ENCODE measurements at places on chromosomes 16 and 17.

DNA sequence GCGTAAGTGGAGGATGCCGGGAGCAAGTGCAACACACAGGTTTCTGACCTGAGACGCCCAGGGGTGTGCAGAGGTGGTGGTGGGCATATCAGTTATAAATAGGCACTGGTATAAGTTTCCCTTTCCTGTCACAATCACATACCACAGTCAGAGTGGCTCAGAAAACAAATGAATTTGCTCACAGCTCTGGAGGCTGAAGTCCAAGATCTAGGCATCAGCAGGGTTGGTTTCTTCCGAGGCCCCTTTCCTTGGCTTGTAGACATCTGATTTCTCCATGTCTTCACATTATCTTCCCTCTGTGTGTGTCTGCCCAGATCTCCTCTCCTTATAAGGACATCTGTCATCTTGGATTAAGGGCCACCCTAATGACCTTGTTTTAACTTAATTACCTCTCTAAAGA is 250.5 kb upstream of the TNRC6C start:
- no peak for DNase-seq
- H3K27me3 ChIP-seq = peaks cover 7% of the 10 kb centered on the region
- H3K4me1 ChIP-seq = no peaks in the 10 kb centered on the region
- no peak overlapping the region for H3K4me3 ChIP-seq

DNA sequence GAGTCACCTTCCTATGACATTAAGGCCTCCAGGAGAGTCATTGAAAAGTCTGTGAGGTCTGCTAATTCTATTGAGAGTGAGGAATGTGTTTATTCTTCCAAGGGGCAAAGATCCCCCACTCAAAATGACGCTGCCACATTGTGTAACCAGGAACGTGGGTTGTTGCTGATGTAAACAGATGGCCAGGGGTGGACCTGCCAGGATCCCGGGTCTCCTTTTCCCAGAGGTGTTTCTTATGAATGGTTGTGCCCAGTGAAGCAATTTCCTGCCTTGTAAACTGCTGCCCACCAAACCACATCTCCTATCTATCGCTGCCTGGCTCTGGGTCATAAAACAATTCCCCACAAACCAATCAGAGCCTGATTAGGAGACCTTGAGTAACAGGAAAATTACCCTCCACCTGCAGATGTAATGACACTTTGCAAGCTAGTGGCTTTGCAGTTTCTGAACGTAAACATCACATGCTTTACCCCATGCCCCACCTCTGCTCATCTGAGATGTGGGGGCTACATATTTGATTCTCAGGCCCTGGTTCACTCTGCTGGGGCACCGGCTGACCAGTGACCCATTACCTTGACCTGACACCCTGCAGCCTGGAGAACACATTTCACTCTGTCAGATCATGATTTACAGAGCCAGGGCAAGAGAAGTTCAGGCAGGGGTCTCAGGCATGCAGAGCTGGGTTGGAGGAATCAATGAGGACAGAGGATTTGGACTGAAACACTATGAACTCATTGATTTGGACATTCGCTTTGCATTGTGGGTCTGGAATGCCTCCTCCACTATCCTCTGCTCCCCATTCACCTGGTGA is 33.1 kb upstream of the DDX52 start:
- no peak overlapping the region for H3K4me3 ChIP-seq
- H3K27ac ChIP-seq = no peak overlapping the region
- no peak for DNase-seq
- H3K36me3 ChIP-seq = no peaks in the 10 kb centered on the region
- no peaks in the 10 kb centered on the region for H3K4me1 ChIP-seq
- no peaks in the 10 kb centered on the region for H3K27me3 ChIP-seq

DNA sequence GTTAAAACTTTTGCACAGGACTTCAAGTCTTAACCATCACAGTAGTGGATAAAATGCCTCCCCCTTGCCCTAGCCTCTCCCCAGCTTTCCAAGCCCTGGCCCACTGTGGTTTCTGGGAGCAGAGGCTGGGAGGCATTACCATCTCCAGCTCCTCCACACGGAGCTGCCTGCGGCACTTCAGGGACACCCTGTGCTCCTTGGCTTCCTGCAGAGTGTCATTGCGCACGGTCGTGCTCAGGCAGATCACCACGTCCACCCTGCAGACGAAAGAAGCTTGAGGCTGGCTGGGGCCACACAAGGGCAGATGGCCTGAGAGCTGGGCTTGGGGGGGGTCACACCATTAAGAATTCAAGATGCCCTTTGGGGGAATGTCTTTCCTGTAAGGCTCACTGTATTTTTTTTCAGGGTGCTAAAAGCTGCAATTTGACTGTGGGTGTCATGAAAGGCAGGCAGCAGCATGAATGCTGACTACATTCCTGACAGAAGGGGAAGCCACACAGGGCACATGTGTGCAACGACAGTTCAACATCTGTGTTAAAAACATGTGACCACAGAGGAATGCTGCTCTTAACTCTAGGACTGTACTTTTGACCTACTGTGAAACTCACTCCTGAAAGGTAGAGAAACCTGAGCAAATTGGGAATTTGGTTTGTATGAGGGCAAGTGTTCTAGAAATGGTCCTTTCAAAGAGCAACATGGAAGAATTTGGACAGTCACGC is 47.7 kb upstream of the CLEC18B start:
- DNase-seq = no peak
- no peak overlapping the region for H3K27ac ChIP-seq
- H3K4me3 ChIP-seq = no peak overlapping the region
- H3K27me3 ChIP-seq = no peaks in the 10 kb centered on the region

- no peak overlapping the region for H3K27ac ChIP-seq
- H3K27me3 ChIP-seq = no peaks in the 10 kb centered on the region
- H3K4me3 ChIP-seq = no peak overlapping the region
- peaks cover 3% of the 10 kb centered on the region for H3K4me1 ChIP-seq
- no peak for DNase-seq
These were observed 98.0 kb downstream of the CDK5R1 start for GRCh38 chr17:32584792-32585191.

- peak; percentile 59 for DNase-seq
- no peak overlapping the region for H3K27ac ChIP-seq
- no peaks in the 10 kb centered on the region for H3K27me3 ChIP-seq
- H3K4me3 ChIP-seq = no peak overlapping the region
These were observed 93.3 kb downstream of the MYO1D start for GRCh38 chr17:32783602-32784001.

DNA sequence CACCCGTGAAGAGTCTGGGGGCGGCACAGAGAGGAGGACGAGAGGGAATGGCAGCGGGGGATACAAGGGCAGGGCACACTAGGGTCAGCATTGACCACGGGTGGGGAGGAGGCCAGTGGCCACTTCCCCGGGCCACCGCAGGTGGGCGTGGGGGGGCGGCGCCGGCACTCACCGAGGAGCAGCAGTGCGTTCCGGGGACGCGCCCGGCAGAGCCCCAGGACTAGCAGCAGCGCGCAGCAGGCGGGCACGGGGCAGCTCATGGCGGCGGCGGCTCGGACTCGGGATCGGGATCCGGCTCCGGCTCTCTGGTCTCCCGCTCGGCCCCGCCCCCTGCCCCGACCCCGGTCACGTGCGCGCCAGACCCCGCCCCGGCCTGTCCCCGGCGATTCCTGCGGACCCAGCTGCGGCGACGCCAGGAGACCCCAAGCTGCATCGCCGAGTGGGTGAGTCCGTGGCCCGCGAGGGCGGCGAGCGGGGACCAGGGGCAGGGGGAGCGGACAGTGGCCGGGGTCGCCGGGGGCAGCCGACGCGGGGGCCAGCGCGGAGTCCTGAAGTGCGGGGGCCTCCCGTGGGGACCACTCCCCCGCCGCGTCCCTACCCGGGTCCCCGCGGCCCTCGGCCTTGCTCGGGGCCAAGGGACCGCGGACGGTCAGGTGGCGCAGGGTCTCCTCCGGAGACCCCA is at the start of the genes SGSH and SLC26A11:
Gene SGSH (minus strand): TSS at position 280 of the 682 bp plus-strand sequence. CDS start 20 bp downstream, at position 260.
Gene SLC26A11 (plus strand): TSS at position 374 of the 682 bp plus-strand sequence. CDS start 1,134 bp downstream, outside the sequence.
- peaks cover 20% of the 10 kb centered on the region for H3K4me1 ChIP-seq
- H3K27me3 ChIP-seq = no peaks in the 10 kb centered on the region
- DNase-seq = peak; percentile 77
- H3K27ac ChIP-seq = peak within 1 kb of the TSS; percentile 70
- peak within 1 kb of the TSS; percentile 76 for H3K4me3 ChIP-seq

DNA sequence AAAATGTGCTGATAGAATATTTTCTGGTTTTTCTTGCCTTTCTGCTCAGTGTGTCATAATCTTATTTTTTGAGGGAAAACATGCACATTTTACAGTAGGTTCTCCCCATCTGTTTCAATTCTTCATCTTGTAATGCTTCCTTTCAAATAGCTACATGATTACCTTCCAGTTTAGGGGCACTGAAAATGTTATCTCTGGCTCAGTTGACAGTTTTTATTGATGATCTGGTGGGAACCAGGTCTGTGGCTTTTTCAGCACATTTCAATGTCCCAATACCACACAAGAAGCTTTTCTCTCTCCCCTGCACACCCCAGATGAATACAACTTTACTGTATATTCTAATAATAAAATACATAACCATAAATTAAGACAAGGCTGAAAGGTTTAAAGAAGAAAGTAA is 36.5 kb downstream of the FTO start:
- peaks cover 2% of the 10 kb centered on the region for H3K4me1 ChIP-seq
- no peak overlapping the region for H3K4me3 ChIP-seq
- H3K27me3 ChIP-seq = no peaks in the 10 kb centered on the region
- DNase-seq = no peak
- H3K27ac ChIP-seq = no peak overlapping the region

DNA sequence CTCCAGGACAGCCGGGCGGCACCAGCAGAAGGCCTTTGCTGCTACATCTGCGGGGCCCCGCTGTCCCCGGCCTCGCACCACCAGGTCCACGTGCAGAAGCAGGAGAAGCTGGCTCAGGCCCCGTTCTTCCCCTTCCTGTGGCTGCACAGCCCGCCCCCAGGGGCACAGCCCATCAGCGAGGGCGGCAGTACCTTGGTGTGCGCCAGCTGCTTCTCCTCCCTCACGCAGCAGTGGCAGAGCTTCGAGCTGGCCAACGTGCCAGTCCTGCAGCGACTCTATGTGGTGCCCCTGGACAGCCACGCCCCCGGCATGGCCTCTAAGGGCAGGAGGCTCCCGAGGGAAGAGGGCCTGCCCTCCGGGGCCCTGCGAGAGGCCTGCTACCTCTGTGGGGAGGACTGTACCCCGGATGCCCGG is 58.3 kb upstream of the CIBAR2 start:
- peaks cover 7% of the 10 kb centered on the region for H3K27me3 ChIP-seq
- no peak for DNase-seq
- peaks cover 87% of the 10 kb centered on the region for H3K4me1 ChIP-seq
- peaks cover 9% of the 10 kb centered on the region for H3K36me3 ChIP-seq
- peak overlapping the region; percentile 51 for H3K4me3 ChIP-seq
- peak overlapping the region; percentile 65 for H3K27ac ChIP-seq

DNA sequence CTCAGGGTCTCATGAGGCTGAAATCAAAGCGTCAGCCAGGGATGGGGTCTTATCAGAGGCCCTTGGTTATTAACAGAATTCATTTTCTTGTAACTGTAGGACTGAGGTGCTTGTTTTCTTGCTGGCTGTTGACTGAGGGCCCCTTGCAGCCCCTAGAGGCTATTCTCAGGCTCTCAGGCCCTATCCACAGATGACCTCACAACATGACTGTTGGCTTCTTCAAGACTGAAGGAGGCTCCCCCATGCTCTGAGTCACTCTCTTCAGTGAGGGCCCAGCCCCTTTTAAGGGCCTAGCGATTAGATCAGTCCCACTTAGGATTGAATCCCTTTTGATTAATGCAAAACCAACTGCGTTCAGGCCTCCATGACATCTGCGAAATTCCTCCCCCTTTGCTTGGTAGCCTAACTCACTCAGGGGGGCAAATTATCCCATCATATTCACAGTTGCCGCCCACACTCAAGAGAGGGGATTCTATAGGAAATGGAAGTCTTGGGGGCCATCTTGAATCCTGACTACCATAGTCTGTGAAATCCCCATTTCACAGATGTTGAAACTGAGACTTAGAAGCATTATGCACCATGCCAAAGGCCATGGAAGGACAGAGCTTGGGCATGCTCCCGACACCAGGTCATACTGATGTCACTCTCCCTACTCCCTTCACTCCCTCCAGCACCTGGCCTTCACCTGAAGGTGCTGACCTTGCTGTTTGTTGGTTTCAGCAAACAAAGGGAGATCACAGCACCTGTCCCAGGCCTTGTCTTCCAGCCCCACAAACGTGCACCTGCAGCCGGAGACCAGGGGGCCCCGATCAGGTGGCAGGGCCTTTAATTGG is 592.3 kb downstream of the MAF start:
- H3K27me3 ChIP-seq = peaks cover 4% of the 10 kb centered on the region
- H3K27ac ChIP-seq = no peak overlapping the region
- no peak for DNase-seq
- no peaks in the 10 kb centered on the region for H3K36me3 ChIP-seq
- H3K4me1 ChIP-seq = peaks cover 20% of the 10 kb centered on the region

- DNase-seq = peak; percentile 47
- H3K4me1 ChIP-seq = peaks cover 8% of the 10 kb centered on the region
- no peak overlapping the region for H3K27ac ChIP-seq
- H3K27me3 ChIP-seq = peaks cover 2% of the 10 kb centered on the region
- H3K4me3 ChIP-seq = no peak overlapping the region
- H3K36me3 ChIP-seq = no peaks in the 10 kb centered on the region
These were observed 29.8 kb downstream of the CNGB1 start for GRCh38 chr16:57941016-57941664.

DNA sequence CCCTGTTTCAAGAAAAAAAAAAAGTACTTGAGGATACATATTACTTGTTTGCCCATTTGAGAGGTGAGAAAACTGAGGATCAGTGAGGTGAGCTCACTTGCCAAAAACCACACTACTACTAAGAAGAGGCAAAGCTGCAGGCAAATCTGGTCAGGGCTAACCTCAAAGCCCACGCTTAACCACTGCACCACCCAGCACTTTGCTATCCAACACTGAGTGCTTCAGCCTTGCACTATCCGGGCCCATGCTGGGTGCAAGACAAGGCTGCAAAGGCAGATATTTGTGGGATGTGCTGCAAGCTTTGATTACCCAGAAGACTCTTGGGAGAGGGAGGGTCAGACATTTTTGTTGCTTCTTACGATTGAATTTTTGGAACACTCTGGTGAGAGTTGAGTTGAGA is 23.6 kb upstream of the NLRP1 start:
- no peaks in the 10 kb centered on the region for H3K4me1 ChIP-seq
- no peak for DNase-seq
- no peak overlapping the region for H3K4me3 ChIP-seq
- H3K27ac ChIP-seq = no peak overlapping the region
- peaks cover 7% of the 10 kb centered on the region for H3K27me3 ChIP-seq
- no peaks in the 10 kb centered on the region for H3K36me3 ChIP-seq

DNA sequence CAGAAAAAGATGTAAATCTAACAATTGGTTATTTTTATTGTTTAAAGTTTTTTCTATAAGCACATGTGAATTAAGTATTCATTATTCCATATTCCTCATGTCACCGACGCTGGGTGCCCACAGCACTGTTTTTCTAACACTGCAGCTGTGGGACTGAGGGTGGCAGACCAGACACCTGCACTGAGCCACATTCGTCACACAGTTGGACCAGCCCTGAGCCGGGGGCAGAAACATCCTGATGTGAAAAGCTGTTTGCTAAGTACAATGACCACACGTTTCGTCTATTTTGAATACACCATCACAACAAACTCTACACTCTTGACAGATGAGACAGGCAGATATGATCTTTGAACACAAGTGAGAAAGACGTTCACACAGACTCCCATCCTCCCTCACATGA is 749.5 kb downstream of the KCNJ18 start:
- H3K36me3 ChIP-seq = no peaks in the 10 kb centered on the region
- H3K27me3 ChIP-seq = no peaks in the 10 kb centered on the region
- no peak for DNase-seq
- H3K4me3 ChIP-seq = no peak overlapping the region
- H3K4me1 ChIP-seq = no peaks in the 10 kb centered on the region

- H3K4me3 ChIP-seq = peak overlapping the region; percentile 36
- peaks cover 20% of the 10 kb centered on the region for H3K36me3 ChIP-seq
- DNase-seq = no peak
- H3K27me3 ChIP-seq = no peaks in the 10 kb centered on the region
- H3K4me1 ChIP-seq = peaks cover 18% of the 10 kb centered on the region
These were observed 1.5 kb downstream of the LIMD2 start for GRCh38 chr17:63698381-63698885.
